T-helper 2 cell treated with Interferon-gamma antibody and Interleukin-4, amounts not matched to agents 5 μg/mL and 100 μg/mL, for 36 hours (primary cell): ENCODE measurements at places on chromosomes 7 and 10.

GRCh38 chr7:157751951-157752673, 415.3 kb downstream of the DNAJB6 start:
- DNase-seq = no peak

- no peak for DNase-seq
These were observed 14.6 kb upstream of the ZEB1 start for GRCh38 chr10:31304291-31304970.

GRCh38 chr10:80104066-80104926, 25.8 kb downstream of the TMEM254 start:
- DNase-seq = no peak

GRCh38 chr10:75717126-75717916, 285.9 kb downstream of the LRMDA start:
- DNase-seq = no peak

- no peak for DNase-seq
These were observed 21.1 kb upstream of the FOXI2 start for GRCh38 chr10:127715782-127716378.

GRCh38 chr7:17302575-17303142, 4.2 kb downstream of the AHR start:
- no peak for DNase-seq
